ENCODE measurements at places on chromosomes 13 and 19.

- no peak for DNase-seq
Observed at GRCh38 chr19:18768997-18769891, 21.9 kb downstream of the COMP start.

- DNase-seq = no peak
Observed at GRCh38 chr13:76516013-76516412, 370.2 kb downstream of the KCTD12 start.

GRCh38 chr13:60267498-60268202 is 103.9 kb upstream of the DIAPH3 start:
- DNase-seq = peak; percentile 60

DNA sequence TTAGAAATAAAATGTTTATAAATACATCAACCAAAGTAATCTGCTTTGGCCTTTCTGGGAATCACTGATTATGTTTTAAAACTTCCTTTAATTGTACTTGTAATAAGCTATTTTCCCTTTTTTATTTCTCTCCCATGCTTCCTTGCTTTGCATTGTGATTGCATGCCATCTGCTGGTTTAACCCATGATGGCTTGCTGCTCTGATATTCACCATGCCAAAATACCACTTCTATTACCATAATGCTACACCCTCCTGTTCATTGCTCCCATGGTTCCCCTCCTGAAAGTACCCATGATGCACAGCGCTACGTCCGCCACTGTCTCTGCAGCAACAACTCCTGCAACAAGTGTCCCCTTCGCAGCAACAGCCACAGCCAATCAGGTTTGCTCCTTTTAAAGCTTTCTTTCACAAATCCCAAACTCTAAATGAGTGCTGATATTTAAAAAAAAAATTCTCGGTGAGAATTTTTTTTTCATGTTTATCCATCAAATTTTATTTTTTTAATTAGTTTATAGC is 67.7 kb upstream of the RAP2A start:
- no peak for DNase-seq

DNA sequence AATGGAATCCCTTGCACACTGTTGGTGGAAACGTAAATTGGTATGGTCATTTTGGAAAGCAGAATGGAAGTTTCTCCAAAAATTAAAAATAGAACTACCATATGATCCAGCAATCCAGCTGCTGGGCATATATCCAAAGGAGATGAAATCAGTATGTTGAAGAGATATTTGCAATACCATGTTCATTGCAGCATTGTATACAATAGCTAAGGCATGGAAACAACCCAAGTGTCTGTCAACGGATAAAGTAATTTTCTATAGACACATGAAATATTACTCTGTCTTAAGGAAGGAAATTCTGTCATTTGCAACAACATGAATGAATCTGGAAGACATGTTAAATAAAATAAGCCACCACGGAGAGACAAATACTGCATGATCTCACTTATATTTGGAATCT is 124.7 kb downstream of the GPC5 start:
- DNase-seq = no peak

- DNase-seq = no peak
Observed at GRCh38 chr13:40477623-40478608, 188.5 kb downstream of the FOXO1 start.

DNA sequence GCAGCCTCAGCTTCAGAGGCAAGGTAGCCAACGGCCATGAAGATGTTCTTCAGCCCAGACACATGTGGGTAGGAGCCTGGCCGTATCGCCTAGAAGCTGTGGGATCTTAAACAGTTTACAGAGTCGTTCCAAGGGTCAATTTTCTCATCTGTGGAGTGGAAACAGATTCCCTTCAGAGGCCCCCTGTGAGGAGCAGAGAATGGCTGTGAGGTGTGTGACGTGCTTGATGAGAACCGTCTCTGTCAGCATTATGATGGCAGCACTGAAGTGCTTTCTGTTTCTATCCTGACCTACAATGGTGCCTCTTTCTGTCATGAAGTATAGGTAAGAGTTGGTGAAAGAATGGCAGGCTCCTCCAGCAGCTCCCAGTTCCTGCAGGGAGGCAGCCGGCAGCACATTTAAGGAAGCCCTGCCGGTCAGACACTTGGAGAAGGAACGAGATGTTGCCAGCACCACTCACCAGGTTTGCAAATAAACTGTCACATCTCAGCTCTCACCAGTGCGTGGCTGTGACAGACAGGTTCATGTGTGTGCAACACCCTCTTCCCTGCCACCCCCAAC is 277.3 kb downstream of the FOXO1 start:
- DNase-seq = peak; percentile 88

DNA sequence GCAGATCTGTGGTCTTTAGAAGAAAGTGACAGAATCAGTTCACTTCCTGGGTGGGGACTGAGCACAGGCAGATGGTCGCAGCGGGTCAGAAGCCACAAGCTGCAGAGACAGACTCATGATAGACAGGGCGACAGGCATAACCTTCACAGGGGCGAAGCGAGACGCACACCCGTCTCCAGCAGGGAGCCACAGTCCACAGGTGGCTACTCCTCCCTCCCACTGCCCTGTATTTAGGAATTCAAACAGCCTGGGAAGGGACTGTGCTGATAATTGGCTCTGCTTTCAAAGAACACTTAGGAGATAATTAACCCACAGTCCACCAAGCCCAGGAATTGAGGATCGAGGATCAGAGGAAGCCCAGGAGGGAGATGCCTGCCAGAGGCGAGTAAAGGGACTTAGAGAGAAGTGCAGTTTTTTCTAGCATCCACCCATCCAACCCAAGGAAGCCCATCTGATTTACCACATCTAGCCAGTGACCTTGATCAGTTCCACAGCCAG is 23.2 kb downstream of the RFX2 start:
- DNase-seq = peak; percentile 70

DNA sequence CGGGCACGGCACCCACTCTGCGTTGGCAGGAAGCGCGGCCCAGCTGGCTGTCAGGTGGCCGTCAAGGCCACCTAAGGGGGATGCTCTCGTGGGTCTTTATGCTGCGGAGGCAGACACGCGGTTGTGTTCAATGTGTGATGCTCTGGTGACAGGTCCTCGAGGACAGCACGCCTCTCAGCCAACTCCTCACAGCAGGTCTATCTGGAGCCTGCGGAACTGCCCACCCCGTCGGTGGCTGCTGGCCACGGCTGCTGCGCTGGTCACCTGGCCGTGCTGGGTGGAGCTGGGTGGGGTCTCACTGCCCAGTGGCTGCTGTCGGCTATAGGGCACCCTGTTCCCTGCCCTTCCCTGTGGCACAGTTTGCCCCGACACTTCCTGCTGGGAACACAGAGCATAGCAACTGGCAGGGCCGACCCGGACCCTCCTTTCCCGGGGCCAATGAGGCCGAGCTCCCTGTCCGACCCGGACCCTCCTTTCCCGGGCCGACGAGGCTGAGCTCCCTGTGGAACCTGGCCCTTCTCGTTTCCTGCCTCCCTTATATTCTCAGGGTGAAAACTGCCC is 14.3 kb upstream of the F7 start:
- DNase-seq = no peak
